ENCODE measurements at places on chromosomes 13 and 19. TPM values are rescaled to one million over a fixed set of nuclear protein-coding genes. Genes with fewer than 3 reads are reported as not detected.
A peak's percentile ranks its signal among the peaks of the same experiment; 100 is the strongest.

The FPR1 gene
- 0.57 TPM for total RNA-seq

The PNMA8B gene
- total RNA-seq, result not detected

The APBA3 gene
- total RNA-seq, result 19.3 TPM

The LRRC25 gene
- total RNA-seq, result not detected

The PLPP2 gene
- 104 TPM for total RNA-seq

The PSG2 gene
- not detected for total RNA-seq

- DNase-seq, result peak; percentile 58
Measured at GRCh38 chr19:17332677-17333581, 1.7 kb downstream of the ANO8 start.

DNA sequence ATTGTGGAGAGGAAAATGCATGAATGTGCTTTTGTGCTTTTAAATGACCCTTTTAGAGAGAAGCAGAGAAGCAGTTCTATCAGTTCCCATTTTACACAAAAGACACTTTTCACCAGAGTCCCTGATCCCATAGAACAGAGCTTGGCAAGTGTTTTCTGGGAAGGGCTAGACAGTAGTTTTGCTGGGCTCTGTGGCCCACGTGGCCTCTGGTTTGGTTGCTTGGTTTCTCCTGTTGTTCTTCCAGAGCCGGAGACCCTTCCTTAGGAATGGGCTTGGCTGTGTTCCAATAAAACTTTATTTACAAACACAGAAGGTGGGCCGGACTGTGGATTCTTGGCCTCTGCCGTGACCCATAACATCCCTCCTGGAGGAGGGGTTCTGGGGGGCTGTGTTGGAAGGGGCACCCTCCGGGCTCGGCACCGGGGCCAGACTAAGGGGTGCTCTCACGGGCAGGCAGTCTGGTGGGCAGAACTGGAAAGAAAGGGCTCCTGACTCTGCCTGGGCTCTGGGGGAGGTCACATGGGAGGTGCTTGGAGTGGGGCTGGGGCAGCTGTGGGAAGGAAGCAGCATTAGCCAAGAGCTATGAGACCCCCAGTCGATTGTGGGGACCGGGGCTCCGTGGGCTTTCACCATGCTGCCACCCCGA, 3.2 kb downstream of the SPPL2B start:
- no peak for DNase-seq

DNA sequence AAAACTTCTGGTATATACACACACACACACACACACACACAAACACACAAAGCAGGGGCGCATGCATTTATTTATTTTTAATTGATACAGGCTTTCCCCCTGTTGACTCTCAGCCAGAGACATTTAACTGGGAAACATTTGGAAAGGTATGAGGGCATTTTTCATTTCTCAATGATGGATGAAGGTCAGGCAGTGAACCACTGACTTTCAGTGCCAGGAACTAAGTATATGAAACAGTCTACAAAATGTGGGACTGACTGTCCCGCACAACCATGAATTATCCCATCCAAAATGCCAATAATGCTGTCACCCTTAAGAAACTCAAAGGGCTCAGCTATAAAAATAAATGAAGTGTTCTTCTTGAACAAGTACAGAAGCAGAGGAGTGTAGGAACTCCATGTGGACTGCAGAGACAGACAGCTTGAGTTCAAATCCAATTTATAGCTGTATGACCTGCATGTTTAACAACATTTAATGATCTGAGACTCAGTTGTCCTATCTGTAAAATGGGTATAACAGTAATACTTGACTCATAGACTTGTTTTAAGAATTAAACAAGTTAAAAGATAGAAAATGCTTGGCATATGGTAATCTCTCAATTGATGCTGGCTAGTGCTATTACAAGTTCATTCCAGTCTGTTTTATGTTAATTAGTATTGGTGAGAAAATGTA, 25.0 kb upstream of the INTS6 start:
- no peak for DNase-seq

- DNase-seq, result no peak
Measured at GRCh38 chr13:49481788-49482187, 14.0 kb upstream of the PHF11 start.

- DNase-seq, result no peak
Measured at GRCh38 chr13:52125547-52125946, 3.3 kb downstream of the NEK5 start.

GRCh38 chr13:109403012-109403421, 383.4 kb downstream of the IRS2 start:
- no peak for DNase-seq

- no peak for DNase-seq
Measured at GRCh38 chr19:58434217-58434616, 5.7 kb downstream of the ZNF132 start.

- DNase-seq, result no peak
Measured at GRCh38 chr13:39602277-39602613, 748 bp downstream of the LHFPL6 start.

GRCh38 chr13:24348797-24349515, 39.6 kb downstream of the C1QTNF9 start:
- DNase-seq, result peak; percentile 70

DNA sequence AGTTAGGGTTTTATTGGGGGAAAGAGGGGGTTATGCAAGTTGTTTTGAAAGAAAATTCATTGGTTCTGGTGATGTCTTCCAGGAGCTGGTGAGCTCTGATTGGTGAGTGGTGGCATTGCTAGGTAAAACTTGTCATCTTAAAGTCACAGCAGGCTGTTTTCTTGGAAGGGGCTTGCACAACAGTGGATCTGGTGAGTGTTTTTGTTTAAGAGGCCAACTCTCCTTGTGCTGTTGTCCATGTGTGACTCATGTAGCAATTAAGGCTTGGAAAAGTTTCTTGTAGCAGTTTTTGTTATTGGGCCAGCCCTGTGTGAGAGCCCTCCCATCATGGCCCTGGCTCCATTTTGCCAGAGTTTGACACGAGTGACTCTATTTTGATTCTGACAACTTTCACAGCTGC, 109.4 kb downstream of the RFC3 start:
- peak; percentile 71 for DNase-seq

- no peak for DNase-seq
Measured at GRCh38 chr13:57739543-57740190, 108.1 kb downstream of the PCDH17 start.

Measured in HT1080 (cell line).